ENCODE measurements at places on chromosomes 5 and 9. TPM values are rescaled to one million over a fixed set of nuclear protein-coding genes. Genes with fewer than 3 reads are reported as not detected.

GRCh38 chr9:86389628-86390027 lies 35.4 kb upstream of the TUT7 start:
- no peak overlapping the region for H3K27ac ChIP-seq
- H3K36me3 ChIP-seq, result no peaks in the 10 kb centered on the region
- DNase-seq, result no peak
- no peaks in the 10 kb centered on the region for H3K4me1 ChIP-seq
- peaks cover 3% of the 10 kb centered on the region for H3K27me3 ChIP-seq

DNA sequence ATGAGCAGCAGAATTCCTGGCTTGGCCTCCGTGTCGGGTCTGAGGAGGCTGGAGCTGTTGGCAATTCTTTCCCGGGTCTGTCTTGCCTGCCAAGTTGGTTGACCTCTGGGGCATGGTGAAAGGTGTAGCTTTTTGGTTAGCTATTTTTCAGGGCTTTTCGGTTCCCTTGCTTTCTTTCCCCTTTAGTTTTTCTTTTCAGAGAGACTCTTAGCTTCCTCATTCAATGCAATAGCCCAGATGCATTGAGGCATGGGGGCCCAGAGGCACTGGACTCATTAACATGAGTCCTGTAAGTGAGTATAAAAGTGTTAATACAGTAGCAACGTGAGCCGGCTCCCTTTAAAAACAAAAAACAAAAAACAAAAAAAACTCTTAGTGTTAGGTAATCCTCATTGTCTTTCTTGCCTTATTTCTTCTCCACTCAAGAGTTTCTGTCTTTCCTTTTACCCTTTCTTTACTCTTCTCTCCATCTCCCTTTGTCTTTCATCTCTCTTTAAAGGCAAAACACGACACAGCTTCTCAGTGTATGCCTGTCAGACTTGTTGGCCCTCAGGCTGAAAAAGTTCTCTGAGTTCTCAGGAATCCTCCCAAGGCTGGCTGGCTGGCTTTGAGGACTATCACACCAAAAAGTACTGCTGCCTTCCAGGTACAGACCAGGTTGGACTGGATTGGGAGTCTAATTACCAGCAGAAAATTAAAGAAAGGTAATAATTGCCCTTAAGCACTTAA lies 289.9 kb upstream of the TUT7 start:
- no peak overlapping the region for H3K27ac ChIP-seq
- H3K36me3 ChIP-seq, result no peaks in the 10 kb centered on the region
- no peak for DNase-seq
- no peak overlapping the region for H3K4me3 ChIP-seq

- peaks cover 51% of the 10 kb centered on the region for H3K4me1 ChIP-seq
- H3K27me3 ChIP-seq, result no peaks in the 10 kb centered on the region
- DNase-seq, result no peak
- H3K4me3 ChIP-seq, result no peak overlapping the region
These were observed 4.2 kb downstream of the NIPBL start for GRCh38 chr5:36880761-36881160.

Gene NUDT2
- total RNA-seq, result 27.9 TPM

Gene ANKHD1
- total RNA-seq, result 100 TPM

DNA sequence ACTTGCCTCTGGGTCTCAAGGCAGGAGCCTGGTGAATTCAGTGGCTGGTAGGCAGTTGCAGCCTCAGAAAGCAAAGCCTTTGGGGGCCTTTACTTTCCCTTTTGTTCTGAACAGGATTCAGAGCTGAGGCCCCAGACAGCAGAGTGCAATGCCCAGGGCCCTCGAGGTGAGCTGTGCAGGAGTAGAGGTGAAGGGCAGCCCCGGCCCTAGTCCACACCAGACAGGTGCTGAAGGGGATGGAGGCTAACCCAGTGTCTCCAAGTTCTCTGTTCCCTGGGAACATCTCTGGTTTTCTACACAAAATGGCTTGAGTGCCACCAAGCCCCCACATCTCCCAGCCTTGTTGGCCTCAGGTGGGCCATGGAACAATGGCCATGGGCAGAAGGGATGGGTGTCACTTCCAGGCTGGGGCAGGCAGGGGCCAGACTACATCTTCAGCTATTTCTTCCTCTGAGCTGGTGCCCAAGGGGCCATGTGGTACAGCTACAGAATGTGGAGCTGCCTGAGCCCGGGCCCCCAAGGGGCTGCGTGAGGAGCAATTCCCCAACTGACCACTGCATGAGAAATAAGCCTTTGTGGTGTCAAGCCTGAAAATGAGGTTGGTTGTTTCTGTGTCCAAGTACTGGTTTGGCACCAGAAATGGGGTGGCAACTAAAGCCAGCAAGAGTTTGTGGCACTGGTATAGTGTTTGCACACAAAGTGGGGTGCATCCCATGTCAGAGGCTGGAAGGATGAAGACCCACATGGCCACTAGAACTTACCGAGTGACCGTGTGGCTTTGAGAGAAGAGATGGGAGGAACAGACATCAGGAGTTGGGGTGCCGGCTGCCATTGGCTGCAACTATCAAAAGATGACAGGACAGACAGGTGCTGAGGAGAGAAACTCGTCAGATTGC lies 57.8 kb downstream of the BARX1 start:
- no peak overlapping the region for H3K4me3 ChIP-seq
- no peak overlapping the region for H3K27ac ChIP-seq
- no peak for DNase-seq
- peaks cover 24% of the 10 kb centered on the region for H3K4me1 ChIP-seq

DNA sequence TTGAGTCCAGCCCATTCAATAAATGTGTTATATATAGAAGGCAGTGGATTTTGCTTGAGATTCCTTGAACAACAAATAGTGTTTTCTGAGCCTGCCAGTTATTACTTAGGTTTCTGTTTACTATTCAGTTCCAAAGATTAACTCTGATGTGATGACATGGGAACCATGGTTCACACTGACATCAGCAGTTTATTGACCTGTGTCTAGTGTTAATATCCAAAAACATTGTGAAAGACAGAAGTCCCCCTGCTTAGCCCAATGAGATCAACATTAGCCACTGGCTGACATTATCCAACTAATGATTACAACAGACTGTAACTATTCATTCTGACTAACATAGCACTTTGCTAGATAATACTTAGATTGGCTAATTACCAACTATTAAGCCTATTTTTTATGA lies 14.9 kb downstream of the APBA1 start:
- DNase-seq, result no peak
- no peak overlapping the region for H3K27ac ChIP-seq
- no peak overlapping the region for H3K4me3 ChIP-seq
- H3K4me1 ChIP-seq, result no peaks in the 10 kb centered on the region

Gene NSA2
- 167 TPM for total RNA-seq

DNA sequence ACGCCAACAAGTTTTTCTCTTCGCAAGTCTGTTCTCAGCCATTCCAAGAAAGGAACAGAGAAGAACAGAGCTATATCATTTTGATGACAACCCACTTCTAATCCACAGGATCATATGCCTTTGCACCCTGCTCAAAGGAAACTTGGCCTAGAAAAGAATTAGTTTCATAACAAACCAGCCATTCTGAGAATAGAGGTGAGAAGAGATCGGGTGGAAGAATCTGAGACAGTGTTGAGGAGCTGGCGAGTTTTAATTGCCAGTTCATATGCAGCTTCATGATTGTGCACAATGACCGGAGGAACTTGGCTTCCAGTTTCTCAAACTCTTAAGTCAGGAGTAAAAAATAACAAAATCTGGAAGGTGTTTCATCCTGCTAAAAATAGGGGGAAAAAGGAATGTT lies 380.0 kb downstream of the NR2F1-AS1 start:
- no peaks in the 10 kb centered on the region for H3K27me3 ChIP-seq
- no peak overlapping the region for H3K4me3 ChIP-seq
- H3K36me3 ChIP-seq, result no peaks in the 10 kb centered on the region
- no peaks in the 10 kb centered on the region for H3K4me1 ChIP-seq
- H3K27ac ChIP-seq, result no peak overlapping the region
- no peak for DNase-seq

DNA sequence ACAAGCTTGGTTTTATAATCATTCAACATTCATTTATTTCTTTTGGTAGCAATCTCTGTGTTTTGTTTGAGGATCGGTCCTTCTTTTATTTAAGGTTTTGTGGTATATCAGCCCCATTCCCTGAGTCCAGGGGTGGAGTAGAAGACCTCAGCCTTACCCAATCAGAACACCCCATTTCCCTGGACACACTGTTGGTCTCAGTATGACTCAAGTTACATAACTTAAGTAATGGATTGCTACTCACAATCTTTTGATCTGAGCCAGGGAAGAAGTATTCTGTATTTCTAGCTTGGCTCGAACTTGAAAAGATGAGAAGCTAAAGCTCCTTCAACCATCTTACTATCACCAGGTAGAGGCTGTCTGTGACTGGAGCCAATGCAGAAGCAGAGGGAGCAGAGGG lies 175.2 kb upstream of the HAPLN1 start:
- no peaks in the 10 kb centered on the region for H3K27me3 ChIP-seq
- DNase-seq, result no peak
- H3K4me3 ChIP-seq, result no peak overlapping the region
- no peaks in the 10 kb centered on the region for H3K4me1 ChIP-seq
- H3K36me3 ChIP-seq, result no peaks in the 10 kb centered on the region

GRCh38 chr9:137411645-137412380 lies 11.1 kb downstream of the EXD3 start:
- no peak for DNase-seq
- H3K27me3 ChIP-seq, result no peaks in the 10 kb centered on the region
- H3K27ac ChIP-seq, result no peak overlapping the region

- peaks cover 4% of the 10 kb centered on the region for H3K4me1 ChIP-seq
- H3K27ac ChIP-seq, result no peak overlapping the region
- H3K36me3 ChIP-seq, result no peaks in the 10 kb centered on the region
- H3K27me3 ChIP-seq, result no peaks in the 10 kb centered on the region
- DNase-seq, result no peak
These were observed 48.0 kb downstream of the MED27 start for GRCh38 chr9:132031467-132032237.

GRCh38 chr5:79236362-79236969 lies 535 bp downstream of the JMY start:
- peaks cover 37% of the 10 kb centered on the region for H3K4me1 ChIP-seq
- H3K4me3 ChIP-seq, result peak overlapping the region; percentile 63
- H3K36me3 ChIP-seq, result no peaks in the 10 kb centered on the region

DNA sequence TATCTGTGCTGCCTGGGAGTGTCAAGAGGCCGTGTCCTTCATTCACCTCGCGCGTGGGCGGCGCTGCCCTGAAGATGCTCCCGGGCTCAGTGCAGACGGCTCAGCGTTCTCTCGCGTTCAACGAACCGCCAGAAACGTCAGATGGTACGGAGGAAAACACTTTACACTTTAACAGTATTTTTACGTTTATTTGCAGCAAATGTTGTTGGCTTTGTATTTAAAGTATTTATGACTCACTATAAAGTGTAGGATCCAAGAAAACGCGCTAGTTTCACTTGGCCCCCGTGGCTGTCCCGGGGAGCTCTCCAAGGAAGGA lies 544 bp upstream of the ERCC6L2 start:
- peak; percentile 63 for DNase-seq
- peaks cover 5% of the 10 kb centered on the region for H3K36me3 ChIP-seq
- no peaks in the 10 kb centered on the region for H3K27me3 ChIP-seq
- no peak overlapping the region for H3K27ac ChIP-seq
- no peak overlapping the region for H3K4me3 ChIP-seq

DNA sequence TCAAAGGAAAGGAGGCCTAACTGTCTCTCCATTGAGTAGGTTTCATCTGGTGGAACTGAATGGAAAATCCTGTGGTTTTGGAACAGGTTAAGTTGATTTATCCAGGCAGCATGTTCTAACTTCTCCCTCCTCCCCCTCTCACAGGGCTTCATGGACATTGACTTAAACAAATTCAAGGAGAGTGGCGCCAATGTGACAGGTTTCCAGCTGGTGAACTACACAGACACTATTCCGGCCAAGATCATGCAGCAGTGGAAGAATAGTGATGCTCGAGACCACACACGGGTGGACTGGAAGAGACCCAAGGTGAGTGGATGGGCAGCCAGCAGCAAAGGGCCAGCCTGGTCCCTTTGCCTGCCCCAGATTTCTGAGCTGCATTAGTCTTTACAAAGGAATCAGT lies 183.9 kb downstream of the GRIA1 start:
- H3K36me3 ChIP-seq, result no peaks in the 10 kb centered on the region
- no peaks in the 10 kb centered on the region for H3K4me1 ChIP-seq
- no peak overlapping the region for H3K27ac ChIP-seq

Gene DOCK8
- total RNA-seq, result 141 TPM

Gene CDKN2B
- total RNA-seq, result not detected

Gene GRM6
- not detected for total RNA-seq

DNA sequence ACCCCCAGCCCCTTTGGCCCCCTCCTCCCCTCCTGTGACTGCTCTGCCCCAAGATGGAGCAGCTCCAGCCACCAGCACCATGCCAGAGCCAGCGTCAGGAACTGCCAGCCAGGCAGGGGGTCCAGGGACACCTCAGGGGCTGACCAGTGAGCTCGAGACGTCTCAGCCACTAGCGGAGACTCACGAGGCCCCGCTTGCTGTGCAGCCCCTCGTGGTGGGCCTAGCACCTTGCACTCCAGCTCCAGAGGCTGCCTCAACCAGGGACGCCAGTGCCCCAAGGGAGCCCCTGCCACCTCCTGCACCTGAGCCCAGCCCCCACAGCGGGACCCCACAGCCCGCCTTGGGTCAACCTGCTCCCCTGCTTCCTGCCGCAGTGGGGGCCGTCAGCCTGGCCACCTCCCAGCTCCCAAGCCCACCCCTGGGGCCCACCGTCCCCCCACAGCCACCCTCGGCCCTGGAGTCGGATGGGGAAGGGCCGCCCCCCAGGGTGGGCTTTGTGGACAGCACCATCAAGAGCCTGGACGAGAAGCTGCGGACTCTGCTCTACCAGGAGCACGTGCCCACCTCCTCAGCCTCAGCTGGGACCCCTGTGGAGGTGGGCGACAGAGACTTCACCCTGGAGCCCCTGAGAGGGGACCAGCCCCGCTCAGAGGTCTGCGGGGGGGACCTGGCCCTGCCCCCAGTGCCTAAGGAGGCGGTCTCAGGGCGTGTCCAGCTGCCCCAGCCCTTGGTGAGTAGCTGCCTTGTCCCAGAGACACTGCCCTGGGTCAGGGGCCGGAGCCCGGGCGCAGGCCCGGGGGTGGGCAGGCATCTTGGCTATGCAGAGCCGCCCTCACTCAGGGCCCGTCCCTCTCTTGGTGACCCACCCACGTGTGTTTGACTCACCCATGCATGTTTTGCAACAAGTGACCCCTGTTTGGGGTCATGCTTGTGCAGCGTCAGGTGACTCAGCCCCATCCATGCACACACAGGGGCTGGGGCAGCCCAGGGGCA lies 105.2 kb downstream of the WNK2 start:
- no peaks in the 10 kb centered on the region for H3K27me3 ChIP-seq
- H3K4me1 ChIP-seq, result no peaks in the 10 kb centered on the region
- H3K4me3 ChIP-seq, result no peak overlapping the region

DNA sequence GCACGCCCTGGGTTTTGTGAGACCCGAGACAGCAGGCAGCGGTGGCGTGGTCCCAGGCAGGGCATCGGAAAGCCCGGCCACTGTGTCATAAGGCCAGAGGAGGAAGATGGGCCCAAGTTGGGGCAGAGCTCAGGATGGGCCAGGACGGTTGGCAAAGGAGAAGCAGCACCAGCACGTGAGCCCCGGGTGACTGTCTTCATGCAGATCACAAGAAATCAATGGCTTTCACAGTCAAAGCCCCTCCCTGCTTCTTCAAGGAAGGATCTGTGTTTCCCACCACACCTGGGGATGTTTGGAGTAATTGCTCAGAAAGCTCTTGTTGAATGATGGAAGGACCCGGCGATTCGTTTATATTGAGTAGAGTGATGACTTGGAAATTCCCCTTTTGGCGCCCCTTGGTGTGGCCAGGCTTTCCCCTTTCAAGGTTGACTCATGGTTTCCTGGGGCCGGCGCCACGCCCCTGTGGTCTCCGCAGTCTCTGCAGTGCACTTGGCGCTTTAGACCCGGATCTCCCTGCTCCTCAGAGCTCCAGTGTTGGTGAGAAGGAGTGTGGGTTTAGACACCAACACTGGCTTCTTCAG lies 52.1 kb downstream of the IL31RA start:
- no peaks in the 10 kb centered on the region for H3K27me3 ChIP-seq
- peaks cover 13% of the 10 kb centered on the region for H3K4me1 ChIP-seq
- H3K27ac ChIP-seq, result no peak overlapping the region
- no peak overlapping the region for H3K4me3 ChIP-seq
- DNase-seq, result peak; percentile 65
